Lower leg skin (tissue), 4 donors: ENCODE measurements at places on chromosomes 7 and 10.
A peak's percentile ranks its signal among the peaks of the same experiment; 100 is the strongest.

DNA sequence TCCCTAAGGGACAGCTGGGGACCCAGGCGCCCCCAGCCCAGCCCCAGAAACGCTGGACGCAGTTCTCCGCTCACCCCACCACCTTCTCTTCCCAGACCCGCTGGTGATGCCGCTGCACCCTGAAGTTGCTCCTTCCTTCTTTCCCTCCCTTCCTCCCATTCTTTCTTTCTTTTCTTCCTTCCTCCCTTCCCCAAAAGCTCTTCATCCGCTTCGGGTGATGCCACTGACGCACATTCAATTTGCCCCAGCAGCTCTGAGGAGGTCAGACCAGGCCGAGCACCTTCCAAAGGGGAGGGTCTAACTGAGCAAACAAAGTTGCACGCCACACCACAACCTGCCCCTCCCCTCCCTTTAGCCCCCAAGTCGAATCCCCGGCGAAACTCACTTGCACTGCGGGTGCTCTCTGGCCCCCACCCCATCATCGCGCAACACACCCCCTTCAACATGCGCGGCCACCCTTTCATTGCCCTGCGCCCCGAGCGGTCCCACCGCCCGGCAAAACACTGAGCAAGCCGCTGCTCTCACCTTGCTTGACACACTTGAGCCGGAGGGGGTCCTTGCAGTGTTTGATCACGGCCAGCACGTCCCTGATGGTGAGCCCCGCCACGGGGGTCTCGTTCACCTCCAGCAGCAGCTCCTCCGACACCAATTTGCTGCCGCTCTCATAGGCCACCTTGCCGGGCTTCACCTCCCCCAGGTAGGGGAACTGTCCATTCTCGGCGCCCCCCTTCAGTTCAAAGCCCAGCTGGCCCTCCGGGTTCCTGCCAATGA lies 787 bp downstream of the MAGI2 start:
- DNase-seq: peak; percentile 15

- no peak for DNase-seq
These were observed 118.0 kb upstream of the RHOBTB1 start for GRCh38 chr10:61061923-61062504.

GRCh38 chr7:78777829-78778228 lies 675.6 kb downstream of the MAGI2 start:
- DNase-seq: no peak

DNA sequence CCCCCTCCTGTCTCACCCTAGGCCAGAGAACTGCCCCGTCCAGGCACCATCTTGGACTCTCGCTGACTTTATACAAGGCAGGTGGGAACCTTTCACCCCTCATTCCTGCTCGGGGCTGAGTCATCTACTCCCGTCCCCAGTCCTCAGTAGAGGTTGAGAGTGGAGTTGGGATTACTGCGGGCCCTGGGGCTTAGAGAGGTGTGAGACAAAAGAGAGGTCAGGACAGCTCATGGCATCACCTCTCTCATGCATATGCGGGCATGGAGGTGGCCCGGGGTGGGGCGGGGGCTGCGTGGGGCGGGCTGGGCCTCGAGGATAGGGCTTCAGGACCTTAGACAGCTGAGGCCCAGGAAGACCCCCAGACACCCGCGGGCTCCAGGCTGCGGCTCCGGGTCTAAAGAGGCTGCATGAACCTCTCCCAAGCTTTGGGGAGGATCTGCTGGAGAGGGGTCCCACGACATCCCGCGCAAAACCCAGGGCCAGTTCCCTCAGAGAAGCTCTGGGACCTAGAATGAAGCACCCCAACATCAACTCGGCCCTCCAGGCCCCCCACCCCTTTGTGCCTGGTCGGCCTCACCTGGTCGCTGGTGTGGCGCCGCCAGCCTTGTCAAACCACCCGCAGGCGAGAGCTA lies 317 bp downstream of the PDZD7 start:
- no peak for DNase-seq

DNA sequence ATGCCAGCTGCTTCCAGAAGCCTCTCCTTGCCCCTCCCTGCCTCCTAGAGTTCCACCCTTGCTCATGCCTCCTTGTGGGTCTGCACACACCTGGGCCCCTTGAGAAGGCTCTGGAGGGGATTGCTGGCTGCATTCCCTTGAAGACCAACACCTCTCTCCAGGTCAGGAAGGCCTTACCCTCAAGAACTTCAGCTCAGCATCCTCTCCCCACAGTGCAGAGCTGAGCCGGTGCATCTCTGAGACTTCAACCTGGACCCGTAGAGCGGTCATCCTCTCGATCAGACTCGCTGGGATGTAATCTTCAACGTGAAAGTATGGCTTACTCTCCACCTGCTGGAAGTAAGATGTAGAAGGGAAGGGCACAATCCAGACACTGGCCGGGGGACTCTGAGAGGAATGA lies 62.7 kb downstream of the FRMPD2 start:
- DNase-seq: no peak
